Smooth muscle cell of the pulmonary artery (primary cell): ENCODE measurements at places on chromosomes 3 and 15. TPM values are rescaled to one million over a fixed set of nuclear protein-coding genes. Genes with fewer than 3 reads are reported as not detected.

LRRC2 gene
- total RNA-seq, result 0.36 and 1.5 TPM in 2 replicates

HYAL2 gene
- total RNA-seq, result 64.6 and 107 TPM in 2 replicates

AGBL1 gene
- not detected in 2 replicates for total RNA-seq

CLSTN2 gene
- 0.33 and 1.6 TPM in 2 replicates for total RNA-seq

BCHE gene
- 0.73 and 1.4 TPM in 2 replicates for total RNA-seq

ROPN1 gene
- not detected in 2 replicates for total RNA-seq

TNFSF10 gene
- total RNA-seq, result 0.33 and 1.1 TPM in 2 replicates

MEF2A gene
- 40.5 and 55.9 TPM in 2 replicates for total RNA-seq

SST gene
- not detected in 2 replicates for total RNA-seq

SPTBN5 gene
- 0.20 and 0.36 TPM in 2 replicates for total RNA-seq

FILIP1L gene
- 23.8 and 24.7 TPM in 2 replicates for total RNA-seq

ZPLD1 gene
- total RNA-seq, result 0.13 and 1.1 TPM in 2 replicates

FGF7 gene
- 157 and 355 TPM in 2 replicates for total RNA-seq

TIGIT gene
- not detected in 2 replicates for total RNA-seq

C3orf85 gene
- not detected in 2 replicates for total RNA-seq

MEIS2 gene
- total RNA-seq, result 80.3 and 82.2 TPM in 2 replicates

CCRL2 gene
- 0.10 and 0.26 TPM in 2 replicates for total RNA-seq

SUSD5 gene
- 8.4 and 13.7 TPM in 2 replicates for total RNA-seq

GNAT1 gene
- total RNA-seq, result not detected in 2 replicates

CORO2B gene
- total RNA-seq, result 24.6 and 32.9 TPM in 2 replicates

RBP2 gene
- not detected in 2 replicates for total RNA-seq

LIPH gene
- total RNA-seq, result 0.43 and 1.4 TPM in 2 replicates

MORC1 gene
- total RNA-seq, result not detected in 2 replicates

ADCY5 gene
- 0.13 and 0.91 TPM in 2 replicates for total RNA-seq

DISP2 gene
- 0.13 and 0.17 TPM in 2 replicates for total RNA-seq

ARNT2 gene
- total RNA-seq, result 4.1 and 10.4 TPM in 2 replicates

OSBPL10 gene
- 10.2 and 12.1 TPM in 2 replicates for total RNA-seq

AADACL2 gene
- total RNA-seq, result not detected in 2 replicates

CSPG4 gene
- total RNA-seq, result 193 and 328 TPM in 2 replicates

CEP97 gene
- total RNA-seq, result 10.8 and 12.3 TPM in 2 replicates

IL20RB gene
- total RNA-seq, result 0.98 and 1.0 TPM in 2 replicates

CACNA1D gene
- total RNA-seq, result 0.07 and 0.46 TPM in 2 replicates

RASA2 gene
- 13.5 and 16.1 TPM in 2 replicates for total RNA-seq

RAB6B gene
- 1.7 and 4.2 TPM in 2 replicates for total RNA-seq
